Activated naive CD4-positive, alpha-beta T cell treated with anti-CD3 and anti-CD28 coated beads for 36 hours (primary cell): ENCODE measurements at places on chromosomes 2 and 18. TPM values are rescaled to one million over a fixed set of nuclear protein-coding genes. Genes with fewer than 3 reads are reported as not detected.

The ATP6V1B1 gene
- total RNA-seq: not detected

The SP9 gene
- total RNA-seq: not detected

The CYTIP gene
- total RNA-seq: 610 TPM

The LONRF2 gene
- not detected for total RNA-seq

The PSD4 gene
- total RNA-seq: 87.4 TPM

The CNGA3 gene
- total RNA-seq: not detected

The SATB2 gene
- 0.02 TPM for total RNA-seq

The SALL3 gene
- not detected for total RNA-seq

The PTH2R gene
- not detected for total RNA-seq

The COMMD1 gene
- 26.9 TPM for total RNA-seq

The PTPRN gene
- total RNA-seq: not detected

The DAW1 gene
- not detected for total RNA-seq

The SOCS6 gene
- total RNA-seq: 0.60 TPM

The EPB41L3 gene
- total RNA-seq: 7.2 TPM

The DES gene
- not detected for total RNA-seq

The LYG1 gene
- total RNA-seq: 0.32 TPM

The RAB6D gene
- not detected for total RNA-seq

The GIGYF2 gene
- 52.8 TPM for total RNA-seq

The TMEM169 gene
- 0.81 TPM for total RNA-seq

The UGT1A4 gene
- not detected for total RNA-seq

The MC2R gene
- total RNA-seq: not detected

The FZD7 gene
- total RNA-seq: 0.17 TPM

The MTCL1 gene
- total RNA-seq: 0.31 TPM

The ACOXL gene
- not detected for total RNA-seq

The RPE gene
- 43.9 TPM for total RNA-seq

The MRO gene
- not detected for total RNA-seq

The ESPNL gene
- 0.15 TPM for total RNA-seq

The TYW5 gene
- total RNA-seq: 7.9 TPM

The ZEB2 gene
- total RNA-seq: 4.9 TPM

The TRIM54 gene
- not detected for total RNA-seq

The FAM110C gene
- 0.10 TPM for total RNA-seq

The PSMA8 gene
- 2.1 TPM for total RNA-seq

The SERPINB3 gene
- not detected for total RNA-seq

The GPAT2 gene
- total RNA-seq: 14.4 TPM

The STAMBP gene
- 80.7 TPM for total RNA-seq

The CPO gene
- total RNA-seq: not detected

The METAP1D gene
- 3.4 TPM for total RNA-seq

The COPS8 gene
- total RNA-seq: 67.8 TPM

The KCNIP3 gene
- total RNA-seq: not detected

The CAPN14 gene
- total RNA-seq: 1.1 TPM

The WBP1 gene
- total RNA-seq: 40.0 TPM

The CHRNG gene
- total RNA-seq: not detected

The ANKAR gene
- total RNA-seq: 1.6 TPM

The OST4 gene
- 257 TPM for total RNA-seq

The RTTN gene
- total RNA-seq: 30.2 TPM

The ANKRD30BL gene
- not detected for total RNA-seq

The SFTPB gene
- total RNA-seq: not detected

The LTBP1 gene
- 0.14 TPM for total RNA-seq

The PCGF1 gene
- 21.1 TPM for total RNA-seq

The CCDC121 gene
- 0.30 TPM for total RNA-seq

The UGT1A8 gene
- total RNA-seq: not detected

The KCNJ3 gene
- not detected for total RNA-seq

The MAB21L4 gene
- not detected for total RNA-seq

The GCA gene
- 40.2 TPM for total RNA-seq
